Kidney (tissue), 22 donors: ENCODE measurements at places on chromosomes 12 and 14.

DNA sequence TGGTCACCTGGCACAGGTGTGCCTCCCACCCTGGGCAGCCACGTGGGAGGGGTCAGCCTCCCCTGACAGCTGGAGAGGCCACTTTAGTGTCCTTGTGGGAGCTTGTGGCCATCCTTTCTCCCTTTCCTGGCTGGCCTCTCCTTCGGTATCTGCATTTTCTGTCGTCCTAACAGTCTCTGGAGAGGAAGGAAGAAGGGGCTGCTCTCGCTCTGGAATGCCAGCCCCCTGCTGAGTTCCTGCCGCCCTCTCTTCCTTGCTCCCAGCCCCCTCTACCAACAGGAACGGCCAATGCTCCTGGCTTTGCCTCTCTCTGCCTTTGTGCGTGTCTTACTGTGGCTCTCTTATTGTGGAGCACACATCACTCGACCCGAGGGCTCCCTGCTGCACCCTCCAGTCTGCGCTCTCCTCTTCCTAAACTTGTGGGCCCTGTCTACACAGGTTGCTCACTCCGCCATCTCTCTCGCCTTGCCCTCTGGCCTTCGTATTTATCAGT is 70.8 kb downstream of the FBXL14 start:
- no peak for DNase-seq
- H3K4me3 ChIP-seq, result no peak overlapping the region
- H3K36me3 ChIP-seq, result no peaks in the 10 kb centered on the region
- no peaks in the 10 kb centered on the region for H3K27me3 ChIP-seq
- H3K27ac ChIP-seq, result no peak overlapping the region

DNA sequence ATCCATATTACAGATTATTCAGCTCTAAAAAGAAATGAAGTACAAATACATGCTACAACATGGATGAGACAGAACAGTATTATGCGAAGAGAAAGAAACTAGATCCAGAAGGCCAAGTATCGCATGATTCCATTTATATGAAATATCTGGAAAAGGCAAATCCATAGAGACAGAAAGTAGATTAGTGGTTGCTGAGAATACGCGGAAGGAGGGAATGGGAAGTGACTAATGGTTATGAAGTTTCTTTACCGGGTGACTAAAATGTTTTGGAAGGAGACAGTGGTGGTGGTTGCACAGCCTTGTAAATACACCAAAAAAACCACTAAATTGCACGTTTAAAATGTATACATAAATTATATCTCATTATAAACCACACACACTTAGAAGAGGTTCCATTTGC is 12.5 kb downstream of the PRDM4 start:
- no peak overlapping the region for H3K4me3 ChIP-seq
- no peak for DNase-seq
- peaks cover 22% of the 10 kb centered on the region for H3K36me3 ChIP-seq
- no peaks in the 10 kb centered on the region for H3K4me1 ChIP-seq

DNA sequence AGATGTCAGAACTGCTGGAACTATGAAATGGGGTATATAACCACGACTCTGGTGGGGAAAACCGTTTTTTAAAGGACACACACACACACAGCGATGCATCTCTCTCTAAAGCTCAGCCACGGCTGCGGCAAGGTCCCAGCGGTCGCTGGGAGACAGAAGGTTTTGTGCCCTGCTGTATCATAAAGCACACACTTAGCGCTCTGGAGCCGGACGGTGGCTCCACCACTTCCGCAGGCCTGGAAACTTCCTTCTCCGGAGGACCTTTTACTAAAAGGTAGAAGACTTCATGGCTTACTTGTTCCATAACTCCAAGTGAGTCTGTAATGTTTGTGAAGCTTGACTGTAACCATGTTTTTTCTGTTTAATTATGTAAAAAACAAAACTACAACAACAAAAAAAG is 349.3 kb downstream of the DIO2 start:
- no peaks in the 10 kb centered on the region for H3K36me3 ChIP-seq
- no peak for DNase-seq
- H3K4me3 ChIP-seq, result no peak overlapping the region
- no peaks in the 10 kb centered on the region for H3K27me3 ChIP-seq
- H3K4me1 ChIP-seq, result no peaks in the 10 kb centered on the region

GRCh38 chr14:57502586-57503254 is 9.1 kb upstream of the CCDC198 start:
- no peak overlapping the region for H3K27ac ChIP-seq
- H3K4me1 ChIP-seq, result peaks cover 3% of the 10 kb centered on the region
- DNase-seq, result peak; percentile 42
- no peaks in the 10 kb centered on the region for H3K36me3 ChIP-seq
- H3K4me3 ChIP-seq, result no peak overlapping the region
- no peaks in the 10 kb centered on the region for H3K27me3 ChIP-seq

DNA sequence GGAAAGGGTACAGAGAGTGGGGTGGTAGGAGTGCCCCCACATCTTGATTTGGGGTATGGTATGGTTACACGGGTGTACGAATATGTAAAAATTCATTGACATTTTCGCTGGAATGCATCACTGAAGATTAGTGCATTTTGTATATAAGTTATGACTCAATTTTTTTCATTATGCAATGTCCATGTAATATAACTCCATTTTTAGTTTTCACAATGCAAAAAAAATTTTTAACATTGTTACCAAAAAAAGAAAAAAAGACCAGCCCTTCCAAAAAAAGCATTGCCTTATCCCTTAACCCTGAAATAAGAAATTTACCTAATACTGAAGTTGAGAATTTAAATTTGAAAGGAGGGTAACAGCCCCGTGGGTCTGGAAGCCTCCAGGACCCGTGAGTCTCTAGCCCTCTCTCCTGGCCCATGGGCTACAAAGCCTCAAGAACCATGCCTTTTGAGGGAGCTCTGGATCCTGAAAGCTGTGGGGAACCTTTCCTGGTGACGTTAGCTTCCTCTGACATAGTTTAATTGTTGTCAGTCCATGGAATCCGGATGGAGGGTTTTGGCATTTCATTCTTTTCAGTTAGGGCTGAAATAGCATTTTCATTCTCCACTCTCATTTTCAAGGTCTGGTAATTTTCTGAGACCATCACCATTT is 55.6 kb upstream of the ACTN1 start:
- H3K27me3 ChIP-seq, result no peaks in the 10 kb centered on the region
- no peaks in the 10 kb centered on the region for H3K4me1 ChIP-seq
- no peak overlapping the region for H3K27ac ChIP-seq
- no peaks in the 10 kb centered on the region for H3K36me3 ChIP-seq
- H3K4me3 ChIP-seq, result no peak overlapping the region

DNA sequence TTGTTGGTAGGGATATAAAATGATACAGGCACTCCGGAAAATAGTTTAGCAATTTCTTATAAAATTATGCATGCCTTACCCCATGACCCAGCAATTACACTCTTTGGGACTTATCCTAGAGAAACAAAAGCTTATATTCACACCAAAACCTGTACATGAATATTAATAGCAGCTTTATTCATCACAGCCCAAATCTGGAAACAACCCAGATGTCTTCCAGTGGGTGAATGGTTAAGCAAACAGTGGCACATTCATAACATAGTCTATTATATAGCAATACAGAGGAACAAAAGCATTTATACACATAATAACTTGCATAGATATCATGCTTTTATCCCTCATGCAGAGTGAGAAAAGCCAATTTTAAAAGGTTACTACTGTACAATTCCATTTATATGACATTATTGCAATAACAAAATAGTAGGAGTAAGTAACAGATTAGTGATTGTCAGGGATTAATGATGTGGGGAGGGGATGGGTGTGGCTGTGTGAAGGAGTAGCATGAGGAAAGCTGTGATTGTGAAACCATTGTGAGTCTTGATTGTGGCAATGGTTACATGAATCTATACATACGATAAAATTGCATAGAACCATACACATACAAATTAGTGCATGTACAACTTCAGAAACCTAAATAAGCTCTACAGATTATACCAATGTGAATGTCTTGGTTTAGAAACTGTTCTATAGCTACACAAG is 363.1 kb upstream of the OR4E1 start:
- H3K27ac ChIP-seq, result no peak overlapping the region
- no peak for DNase-seq
- no peaks in the 10 kb centered on the region for H3K27me3 ChIP-seq
- no peaks in the 10 kb centered on the region for H3K36me3 ChIP-seq

- H3K27me3 ChIP-seq, result no peaks in the 10 kb centered on the region
- no peak overlapping the region for H3K27ac ChIP-seq
- DNase-seq, result no peak
- H3K36me3 ChIP-seq, result no peaks in the 10 kb centered on the region
Measured at GRCh38 chr12:71708658-71709057, 22.8 kb downstream of the TMEM19 start.

- no peak for DNase-seq
- H3K27ac ChIP-seq, result no peak overlapping the region
- peaks cover 9% of the 10 kb centered on the region for H3K4me1 ChIP-seq
- no peaks in the 10 kb centered on the region for H3K27me3 ChIP-seq
Measured at GRCh38 chr12:69661386-69661785, 37.7 kb downstream of the BEST3 start.

DNA sequence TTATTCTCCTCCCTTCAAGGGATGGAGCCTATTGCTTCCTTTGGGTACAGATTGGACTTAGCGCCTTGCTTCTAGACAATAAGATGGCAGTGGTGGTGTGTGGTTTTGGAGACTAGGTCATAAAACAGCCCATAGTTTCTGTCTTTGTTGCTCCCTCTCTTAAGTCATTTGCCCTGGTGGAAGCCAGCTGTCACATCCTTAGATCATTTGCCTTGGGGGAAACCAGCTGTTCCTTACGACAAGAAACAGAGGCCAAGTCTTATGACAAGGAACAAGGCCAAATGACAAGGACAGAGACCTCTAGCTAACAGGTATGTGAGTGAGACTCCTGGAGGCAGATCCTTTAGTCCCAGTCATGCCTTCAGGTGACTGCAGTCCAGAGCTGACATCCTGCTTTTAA is 9.2 kb upstream of the PALS1 start:
- DNase-seq, result peak; percentile 42
- no peaks in the 10 kb centered on the region for H3K36me3 ChIP-seq
- no peaks in the 10 kb centered on the region for H3K27me3 ChIP-seq
- H3K27ac ChIP-seq, result no peak overlapping the region

GRCh38 chr14:35337269-35338255 is 45.4 kb downstream of the PSMA6 start:
- no peaks in the 10 kb centered on the region for H3K36me3 ChIP-seq
- H3K27me3 ChIP-seq, result no peaks in the 10 kb centered on the region
- no peak overlapping the region for H3K4me3 ChIP-seq

- DNase-seq, result no peak
- no peak overlapping the region for H3K27ac ChIP-seq
- H3K4me3 ChIP-seq, result no peak overlapping the region
- H3K27me3 ChIP-seq, result no peaks in the 10 kb centered on the region
- H3K36me3 ChIP-seq, result no peaks in the 10 kb centered on the region
Measured at GRCh38 chr12:4997939-4998338, 45.7 kb upstream of the KCNA5 start.

DNA sequence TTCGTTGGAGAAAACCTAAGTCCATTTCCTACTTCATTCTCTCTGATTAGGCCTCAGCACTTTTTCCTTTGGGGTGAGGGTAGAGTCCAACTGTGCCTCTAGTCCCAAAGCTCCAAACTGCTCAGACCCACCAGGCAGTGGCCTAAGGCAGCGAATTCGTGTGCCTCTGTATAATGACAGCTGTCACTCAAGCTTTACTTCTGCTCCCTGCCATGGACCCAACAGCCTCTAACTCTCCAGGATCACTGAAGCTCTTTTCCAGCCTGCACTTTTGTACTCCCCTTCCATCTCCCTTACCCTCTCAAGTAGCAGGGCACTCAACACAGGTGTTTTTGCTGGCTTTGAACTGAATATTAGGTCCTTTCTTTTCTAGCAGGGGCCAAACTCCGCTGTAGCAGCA is 14.8 kb upstream of the OR6S1 start:
- no peak overlapping the region for H3K27ac ChIP-seq
- H3K27me3 ChIP-seq, result peaks cover 36% of the 10 kb centered on the region
- no peak overlapping the region for H3K4me3 ChIP-seq
- no peak for DNase-seq
- H3K4me1 ChIP-seq, result no peaks in the 10 kb centered on the region

GRCh38 chr14:96252323-96252998 is 3.5 kb upstream of the BDKRB1 start:
- DNase-seq, result no peak
- no peaks in the 10 kb centered on the region for H3K27me3 ChIP-seq
- no peak overlapping the region for H3K27ac ChIP-seq

DNA sequence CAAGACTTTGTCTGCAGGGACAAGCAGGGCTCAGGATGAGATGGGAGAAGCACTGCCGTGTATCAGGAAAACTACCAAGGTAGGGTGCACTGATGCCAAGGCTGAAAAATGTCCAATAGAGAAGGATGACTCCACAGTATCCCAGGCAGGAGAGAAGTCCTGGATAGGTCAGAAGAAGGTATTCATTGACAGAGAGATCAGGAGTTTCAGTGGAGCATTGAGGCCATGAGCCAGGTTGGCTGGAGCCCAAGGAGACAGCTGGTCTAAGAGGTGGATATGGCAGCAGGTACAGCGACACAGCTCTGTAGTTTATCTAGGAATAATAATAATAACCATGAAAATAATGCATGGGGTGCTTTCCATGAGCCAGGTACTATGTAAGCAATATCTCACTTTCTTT is 180.9 kb downstream of the EXOC5 start:
- no peak for DNase-seq
- H3K36me3 ChIP-seq, result no peaks in the 10 kb centered on the region

DNA sequence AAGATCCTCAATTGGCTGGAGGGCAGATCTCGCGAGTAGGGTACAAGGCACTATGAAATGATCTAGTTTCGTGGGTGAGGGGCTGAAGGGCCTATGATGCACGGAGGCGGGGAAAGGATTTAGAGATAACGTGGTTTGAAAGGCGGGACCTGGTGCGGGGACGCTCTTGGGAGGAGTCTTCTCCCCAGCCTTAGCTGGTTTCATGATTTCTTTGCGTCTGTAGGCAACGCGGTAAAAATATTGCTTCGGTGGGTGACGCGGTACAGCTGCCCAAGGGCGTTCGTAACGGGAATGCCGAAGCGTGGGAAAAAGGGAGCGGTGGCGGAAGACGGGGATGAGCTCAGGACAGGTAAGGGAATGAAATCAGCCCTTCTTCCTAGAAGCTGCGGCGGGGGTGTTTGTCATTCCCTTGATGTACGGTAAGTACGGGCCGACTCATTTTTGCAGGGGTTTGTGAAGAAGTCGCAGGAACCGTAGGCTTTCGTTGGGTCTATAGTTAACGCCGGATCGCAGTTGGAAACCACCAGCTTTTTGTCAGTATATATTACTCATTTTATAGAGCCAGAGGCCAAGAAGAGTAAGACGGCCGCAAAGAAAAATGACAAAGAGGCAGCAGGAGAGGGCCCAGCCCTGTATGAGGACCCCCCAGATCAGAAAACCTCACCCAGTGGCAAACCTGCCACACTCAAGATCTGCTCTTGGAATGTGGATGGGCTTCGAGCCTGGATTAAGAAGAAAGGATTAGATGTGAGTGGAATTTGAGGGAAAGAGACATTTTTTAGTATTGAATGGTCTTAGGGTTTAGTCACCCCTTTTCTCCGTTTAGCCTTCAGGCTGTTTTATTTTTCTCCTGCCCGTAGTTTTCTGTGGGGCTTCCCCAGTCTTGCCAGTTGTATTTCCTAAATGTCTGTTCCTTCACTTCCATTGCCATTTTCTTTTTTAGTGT is 602 bp downstream of the APEX1 start:
- H3K36me3 ChIP-seq, result peaks cover 9% of the 10 kb centered on the region
- H3K4me3 ChIP-seq, result peak overlapping the region; percentile 87
- H3K4me1 ChIP-seq, result peaks cover 3% of the 10 kb centered on the region
- no peak for DNase-seq

GRCh38 chr14:100320157-100320856 is 2.8 kb upstream of the SLC25A47 start:
- H3K4me1 ChIP-seq, result no peaks in the 10 kb centered on the region
- H3K36me3 ChIP-seq, result no peaks in the 10 kb centered on the region
- H3K27me3 ChIP-seq, result no peaks in the 10 kb centered on the region

GRCh38 chr12:32217354-32218310 is 111.0 kb downstream of the BICD1 start:
- no peak overlapping the region for H3K4me3 ChIP-seq
- H3K36me3 ChIP-seq, result peaks cover 2% of the 10 kb centered on the region
- no peaks in the 10 kb centered on the region for H3K4me1 ChIP-seq
